Motor neuron (in vitro differentiated cells): ENCODE measurements at places on chromosomes 3 and 15. TPM values are rescaled to one million over a fixed set of nuclear protein-coding genes. Genes with fewer than 3 reads are reported as not detected.

- no peak for ATAC-seq
Measured at GRCh38 chr3:194103983-194104751, 31.8 kb upstream of the HES1 start.

The CFAP91 gene
- 0.77 and 0.90 TPM in 2 replicates for total RNA-seq

DNA sequence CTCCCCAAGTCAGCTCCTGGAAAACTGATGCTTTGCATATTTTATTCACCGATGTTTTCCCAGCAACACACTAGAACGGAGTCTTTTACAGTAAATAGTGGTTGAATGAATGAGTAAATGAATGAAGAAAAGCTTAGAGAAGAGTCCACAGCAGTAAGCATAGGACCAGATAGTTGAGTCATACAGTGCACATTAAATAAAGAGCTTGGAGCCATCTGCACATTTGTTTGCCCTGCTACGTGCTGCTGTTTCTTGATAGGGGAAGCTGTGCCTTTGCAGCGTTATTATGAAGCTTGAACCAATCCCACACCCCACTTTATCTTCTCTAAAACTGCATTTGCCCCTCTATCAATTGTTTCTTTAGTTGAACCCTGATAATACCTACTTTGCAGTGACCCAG lies 1.2 kb downstream of the FAM98B start:
- ATAC-seq, result no peak

The GATA2 gene
- 0.53 and 1.8 TPM in 2 replicates for total RNA-seq

The SAMD7 gene
- total RNA-seq, result 0.27 TPM in 1 of 2 replicates, not detected in the other

DNA sequence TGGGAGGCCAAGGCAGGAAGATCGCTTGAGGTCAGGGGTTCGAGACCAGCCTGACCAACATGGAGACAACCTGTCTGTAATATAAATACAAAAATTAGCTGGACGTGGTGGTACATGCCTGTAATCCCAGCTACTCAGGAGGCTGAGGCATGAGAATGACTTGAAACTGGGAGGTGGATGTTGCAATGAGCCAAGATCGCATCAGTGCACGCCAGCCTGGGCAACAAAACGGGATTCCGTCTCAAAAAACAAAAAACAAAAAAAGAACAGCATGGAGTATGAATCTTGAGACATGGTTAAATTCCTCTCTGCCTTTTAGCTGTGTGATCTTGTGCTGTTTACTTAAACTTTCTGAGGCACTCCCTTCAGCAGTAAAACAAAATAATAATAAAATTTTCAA lies 244.9 kb downstream of the FGF12 start:
- no peak for ATAC-seq

DNA sequence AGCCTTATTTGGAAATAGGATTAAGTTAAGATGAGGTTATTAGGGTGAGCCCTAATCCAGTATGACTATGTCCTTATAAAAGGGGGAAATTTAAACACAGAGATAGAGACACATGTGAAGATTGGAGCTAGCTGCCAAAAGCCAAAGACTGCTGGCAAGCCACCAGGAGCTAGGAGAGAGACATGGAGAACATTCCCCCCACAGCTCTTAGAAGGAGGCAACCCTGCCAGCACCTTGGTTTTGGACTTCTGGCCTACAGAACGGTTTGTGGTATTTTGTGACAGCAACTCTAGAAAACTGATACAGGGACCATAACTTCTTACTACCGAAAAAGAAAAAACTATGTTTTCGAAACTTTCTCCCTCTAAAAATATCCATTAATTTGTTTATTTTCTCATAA lies 245.3 kb upstream of the RARB start:
- no peak for ATAC-seq

The UROC1 gene
- total RNA-seq, result 0.05 TPM in 1 of 2 replicates, not detected in the other

The MAPKAPK3 gene
- 18.4 and 21.6 TPM in 2 replicates for total RNA-seq

GRCh38 chr3:48190911-48191310 lies 2.7 kb upstream of the CDC25A start:
- no peak for ATAC-seq

The NOX5 gene
- 0.15 and 0.38 TPM in 2 replicates for total RNA-seq

- no peak for ATAC-seq
Measured at GRCh38 chr3:122132949-122133540, 50.4 kb upstream of the CASR start.
